Omental fat pad (tissue), 4 donors: ENCODE measurements at places on chromosomes 3 and 15.

GRCh38 chr3:72655723-72656122 lies 192.5 kb downstream of the SHQ1 start:
- DNase-seq: no peak

GRCh38 chr3:184604039-184604601 lies 42.5 kb downstream of the EPHB3 start:
- no peak for DNase-seq

DNA sequence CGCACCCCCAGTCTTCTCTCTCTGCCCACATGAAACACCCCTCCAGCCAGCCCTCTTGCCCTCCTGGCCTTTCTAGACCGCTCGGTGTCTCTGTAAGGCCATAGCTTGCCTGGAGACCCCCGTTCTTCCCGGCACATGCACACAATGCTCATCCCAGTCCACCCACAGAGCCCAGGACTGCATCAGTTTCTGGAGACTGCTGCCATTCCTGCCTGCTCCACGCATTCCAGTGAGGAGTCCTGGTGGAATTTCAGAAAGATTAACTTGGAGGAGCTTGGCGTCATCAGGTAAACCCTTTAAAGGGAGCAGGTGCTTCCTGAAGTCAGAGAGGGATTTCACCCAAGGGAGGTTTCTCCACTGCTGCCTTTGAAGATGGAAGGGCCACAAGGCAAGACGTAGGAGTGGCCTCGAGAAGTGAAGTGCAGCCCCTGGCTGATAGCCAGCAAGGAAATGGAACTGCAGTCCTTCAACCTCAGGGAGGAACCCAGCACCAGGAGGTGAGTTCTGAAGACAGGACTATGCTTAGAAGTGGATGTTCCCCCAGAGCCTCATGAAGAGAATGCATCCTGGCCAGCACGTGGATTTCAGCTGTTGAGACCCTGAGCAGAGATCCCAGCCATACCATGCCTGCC lies 19.2 kb downstream of the SLC41A3 start:
- DNase-seq: no peak

DNA sequence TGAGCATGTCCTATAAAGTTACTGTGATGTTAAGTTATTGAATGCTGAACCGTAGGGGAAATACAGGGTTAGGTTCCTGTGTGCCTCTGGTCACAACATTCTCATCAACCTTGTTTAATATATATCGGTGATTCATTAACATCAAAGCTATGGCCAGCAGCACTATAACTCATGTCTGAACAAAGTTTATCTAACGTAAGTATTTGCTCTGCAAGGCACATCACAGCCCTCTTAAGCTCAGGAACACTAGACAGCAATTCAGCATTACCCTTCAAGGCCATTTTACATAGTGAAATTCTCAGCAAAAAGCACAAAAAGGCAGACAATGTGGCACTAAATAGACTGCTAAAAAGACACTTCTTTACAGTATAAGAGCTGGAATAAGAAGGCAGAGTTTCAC lies 48.2 kb upstream of the FNDC3B start:
- DNase-seq: no peak
